Natural killer cell (primary cell): ENCODE measurements at places on chromosomes 7 and 10. TPM values are rescaled to one million over a fixed set of nuclear protein-coding genes. Genes with fewer than 3 reads are reported as not detected.

DNA sequence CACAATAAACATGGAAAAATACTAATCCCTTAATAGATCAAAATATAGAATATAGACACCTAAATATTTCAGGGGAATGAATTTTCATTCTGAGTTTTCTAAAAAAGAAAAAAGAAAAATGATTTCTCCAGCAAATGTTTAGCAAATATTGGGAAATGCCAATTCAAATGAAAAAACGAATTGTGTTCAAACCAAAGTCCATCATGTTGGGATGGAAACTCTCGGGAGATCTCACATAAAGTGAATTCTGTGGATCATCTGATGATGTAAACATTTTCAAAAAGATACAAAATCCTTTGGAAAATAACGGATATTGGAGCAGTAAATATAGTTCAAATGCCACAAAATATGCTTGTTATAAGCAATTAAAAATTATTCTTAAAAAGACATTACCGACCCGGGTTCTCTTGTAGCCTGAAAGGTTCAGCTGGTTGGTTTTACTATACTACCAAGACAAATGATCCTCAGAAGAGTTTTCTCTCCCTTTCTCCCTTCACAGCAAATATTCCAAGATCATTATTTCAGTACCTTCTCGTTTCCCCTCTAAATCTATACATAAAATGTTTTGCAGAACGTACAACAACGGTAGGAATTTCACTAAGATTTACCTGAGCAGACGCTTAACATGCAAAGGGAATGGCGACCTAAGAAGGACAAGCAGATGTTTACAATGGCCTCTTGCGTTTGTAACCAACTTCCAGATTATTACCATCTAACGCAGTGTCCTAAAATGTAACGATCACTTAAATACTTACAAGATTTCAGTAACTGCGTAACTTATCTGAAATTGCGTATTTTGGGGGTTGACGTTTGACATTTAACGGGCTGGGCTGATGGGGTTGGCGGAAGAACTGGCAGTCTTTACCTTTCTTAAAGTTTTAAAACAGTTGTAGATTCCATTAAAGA is 2.5 kb downstream of the HOXA13 start:
- no peak overlapping the region for H3K27ac ChIP-seq
- DNase-seq = no peak
- H3K4me3 ChIP-seq = no peak overlapping the region
- H3K27me3 ChIP-seq = peaks cover 83% of the 10 kb centered on the region
- H3K4me1 ChIP-seq = peaks cover 44% of the 10 kb centered on the region

GRCh38 chr10:123970207-123970926 is 78.8 kb upstream of the CPXM2 start:
- no peak overlapping the region for H3K4me3 ChIP-seq
- no peak overlapping the region for H3K27ac ChIP-seq
- no peak for DNase-seq
- H3K36me3 ChIP-seq = no peaks in the 10 kb centered on the region
- no peaks in the 10 kb centered on the region for H3K4me1 ChIP-seq

DNA sequence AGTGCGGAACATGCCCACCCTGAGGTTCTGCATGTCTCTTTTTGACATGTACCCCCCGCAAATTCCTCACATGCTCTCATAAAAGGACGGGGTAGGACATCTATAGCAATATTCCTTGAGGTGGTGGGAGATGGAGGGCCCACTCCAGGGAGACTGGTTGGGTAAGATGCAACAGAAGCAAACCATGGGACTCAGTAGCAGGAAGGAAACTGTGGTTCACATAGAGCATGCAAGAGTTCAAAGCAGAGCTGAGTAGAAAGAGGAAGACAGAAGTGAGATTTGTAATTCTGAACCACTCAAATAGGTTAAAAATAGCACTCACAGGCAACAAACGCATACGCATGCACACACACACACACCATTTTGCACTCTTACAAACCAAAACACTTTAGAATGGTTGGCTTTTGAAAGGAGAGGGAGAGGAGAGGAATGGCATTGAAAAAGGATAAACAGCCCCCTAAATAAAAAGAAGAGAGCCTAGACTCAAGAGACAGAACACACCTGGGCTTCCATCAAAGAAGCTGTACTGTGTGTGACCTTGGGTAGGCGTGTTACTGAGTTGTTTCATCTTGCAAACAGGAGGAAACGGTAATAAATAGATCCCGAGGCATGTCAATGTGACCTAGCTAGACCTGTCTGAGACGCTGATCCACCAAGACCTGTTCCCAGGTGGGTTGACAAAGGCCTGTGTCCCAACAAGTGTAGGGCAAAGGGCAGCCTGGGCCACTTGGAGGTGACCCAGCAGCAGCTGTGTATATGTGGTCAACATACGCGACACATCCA is 77.6 kb upstream of the LRRC4 start:
- DNase-seq = no peak
- H3K27ac ChIP-seq = peak overlapping the region; percentile 70
- H3K27me3 ChIP-seq = no peaks in the 10 kb centered on the region

GRCh38 chr10:79396520-79396919 is 48.9 kb downstream of the ZCCHC24 start:
- no peak for DNase-seq
- no peak overlapping the region for H3K4me3 ChIP-seq
- H3K36me3 ChIP-seq = no peaks in the 10 kb centered on the region
- no peaks in the 10 kb centered on the region for H3K4me1 ChIP-seq

GRCh38 chr10:63671317-63671937 is 150.2 kb downstream of the REEP3 start:
- no peaks in the 10 kb centered on the region for H3K4me1 ChIP-seq
- H3K36me3 ChIP-seq = no peaks in the 10 kb centered on the region
- H3K27ac ChIP-seq = no peak overlapping the region
- no peak for DNase-seq
- no peaks in the 10 kb centered on the region for H3K27me3 ChIP-seq

DNA sequence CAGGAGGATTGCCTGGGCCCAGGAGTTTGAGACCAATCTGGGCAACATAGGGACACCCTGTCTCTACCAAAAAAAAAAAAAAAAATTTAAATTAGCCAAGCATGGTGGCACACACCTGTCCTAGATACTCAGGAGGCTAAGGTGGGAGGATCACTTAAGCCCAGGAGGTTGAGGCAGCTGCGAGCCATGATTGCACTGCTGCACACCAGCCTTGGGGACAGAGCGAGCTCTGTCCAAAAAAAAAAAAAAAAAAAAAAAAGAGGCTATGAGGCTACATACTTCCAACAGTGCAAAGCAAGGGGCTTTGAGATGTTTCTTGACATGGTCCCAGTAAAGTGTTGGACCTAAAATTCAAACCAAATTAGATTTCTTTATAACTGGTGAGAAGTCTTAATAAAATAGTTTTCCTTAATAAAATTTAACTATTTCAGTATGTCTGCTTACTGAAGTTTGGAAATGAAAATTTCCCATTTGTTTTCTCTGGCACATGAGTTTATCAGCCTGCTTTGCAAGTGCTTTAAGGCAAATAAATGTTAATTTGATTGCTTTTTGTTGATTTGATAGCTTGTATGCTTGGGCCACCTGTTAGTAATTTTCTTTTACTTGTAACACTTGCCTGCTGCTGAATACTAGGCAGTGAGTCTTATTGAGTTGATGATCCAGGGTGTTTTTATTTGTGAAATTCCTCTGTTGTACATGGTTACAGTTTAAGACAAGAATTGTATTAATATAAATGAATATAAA is 16.1 kb downstream of the CALU start:
- H3K4me3 ChIP-seq = no peak overlapping the region
- H3K4me1 ChIP-seq = no peaks in the 10 kb centered on the region
- peaks cover 56% of the 10 kb centered on the region for H3K36me3 ChIP-seq
- no peak for DNase-seq

- H3K4me1 ChIP-seq = no peaks in the 10 kb centered on the region
- no peak overlapping the region for H3K27ac ChIP-seq
- H3K27me3 ChIP-seq = no peaks in the 10 kb centered on the region
- no peak overlapping the region for H3K4me3 ChIP-seq
- no peaks in the 10 kb centered on the region for H3K36me3 ChIP-seq
These were observed 360.4 kb downstream of the PARD3 start for GRCh38 chr10:34454590-34455261.

GRCh38 chr7:142887282-142888015 is 1.9 kb upstream of the TRPV6 start:
- H3K4me1 ChIP-seq = no peaks in the 10 kb centered on the region
- DNase-seq = no peak
- H3K36me3 ChIP-seq = no peaks in the 10 kb centered on the region

- H3K36me3 ChIP-seq = no peaks in the 10 kb centered on the region
- DNase-seq = no peak
- H3K27me3 ChIP-seq = no peaks in the 10 kb centered on the region
- H3K4me1 ChIP-seq = peaks cover 12% of the 10 kb centered on the region
- H3K27ac ChIP-seq = no peak overlapping the region
These were observed 80.3 kb downstream of the PLXNA4 start for GRCh38 chr7:132495936-132496335.

DNA sequence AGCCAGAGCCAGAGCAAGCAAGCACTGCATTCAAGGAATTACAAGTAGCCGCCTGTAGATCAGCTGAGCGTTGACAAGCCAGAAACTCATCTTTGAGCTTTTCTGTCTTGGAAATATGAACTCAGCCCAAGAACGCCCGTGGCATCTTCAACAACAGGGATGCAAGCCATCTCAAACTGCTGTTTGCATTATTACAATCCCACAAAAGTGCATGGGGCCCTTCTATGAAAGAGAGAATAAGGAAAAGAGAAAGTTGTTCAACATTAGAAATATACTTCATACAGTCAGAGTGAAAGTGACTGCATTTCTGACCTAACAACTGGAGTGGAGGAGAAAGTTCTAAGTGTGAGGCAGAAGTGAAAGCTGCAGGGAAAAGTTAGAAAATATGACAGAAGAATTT is 6.5 kb downstream of the SGCE start:
- no peaks in the 10 kb centered on the region for H3K4me1 ChIP-seq
- DNase-seq = no peak
- no peak overlapping the region for H3K27ac ChIP-seq
- no peaks in the 10 kb centered on the region for H3K36me3 ChIP-seq
- no peak overlapping the region for H3K4me3 ChIP-seq

DNA sequence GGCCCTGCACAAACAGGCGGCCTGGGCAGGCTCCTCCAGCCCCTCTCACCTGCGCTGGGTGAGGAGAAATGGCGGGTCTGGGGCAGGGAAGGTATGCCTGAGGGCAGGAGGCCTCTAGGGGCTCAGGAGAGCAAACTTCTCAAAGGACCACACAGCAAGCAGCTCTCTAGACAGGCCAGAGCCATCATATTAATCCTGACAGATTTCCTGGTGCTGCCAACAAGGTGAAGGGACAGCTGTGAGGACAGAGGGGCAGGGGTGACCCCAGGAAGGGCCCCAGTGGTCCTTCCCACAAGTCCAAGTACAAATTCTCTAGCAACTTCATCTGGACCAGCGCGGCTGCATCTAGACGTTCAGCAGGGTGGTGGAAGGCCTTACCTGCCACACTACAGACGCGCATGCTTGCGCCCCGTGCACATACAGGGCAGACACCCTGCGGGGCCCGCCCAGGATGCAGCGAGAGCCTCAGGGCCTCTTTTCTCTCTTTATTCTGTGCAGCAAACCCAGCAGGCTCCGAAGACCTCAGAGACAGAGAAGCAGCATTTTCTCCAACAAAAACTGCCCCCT is 62.1 kb downstream of the ZRANB1 start:
- peaks cover 44% of the 10 kb centered on the region for H3K36me3 ChIP-seq
- no peak overlapping the region for H3K4me3 ChIP-seq
- no peaks in the 10 kb centered on the region for H3K27me3 ChIP-seq

GRCh38 chr7:26199301-26200037 is 1.1 kb downstream of the HNRNPA2B1 start:
- H3K27me3 ChIP-seq = no peaks in the 10 kb centered on the region
- H3K4me1 ChIP-seq = peaks cover 13% of the 10 kb centered on the region
- DNase-seq = peak; percentile 62
- peak overlapping the region; percentile 95 for H3K27ac ChIP-seq
- peak overlapping the region; percentile 87 for H3K4me3 ChIP-seq

GRCh38 chr7:150931199-150931869 is 46.8 kb downstream of the KCNH2 start:
- DNase-seq = no peak
- H3K27me3 ChIP-seq = no peaks in the 10 kb centered on the region
- H3K4me1 ChIP-seq = peaks cover 8% of the 10 kb centered on the region
- no peak overlapping the region for H3K4me3 ChIP-seq
- H3K36me3 ChIP-seq = no peaks in the 10 kb centered on the region

DNA sequence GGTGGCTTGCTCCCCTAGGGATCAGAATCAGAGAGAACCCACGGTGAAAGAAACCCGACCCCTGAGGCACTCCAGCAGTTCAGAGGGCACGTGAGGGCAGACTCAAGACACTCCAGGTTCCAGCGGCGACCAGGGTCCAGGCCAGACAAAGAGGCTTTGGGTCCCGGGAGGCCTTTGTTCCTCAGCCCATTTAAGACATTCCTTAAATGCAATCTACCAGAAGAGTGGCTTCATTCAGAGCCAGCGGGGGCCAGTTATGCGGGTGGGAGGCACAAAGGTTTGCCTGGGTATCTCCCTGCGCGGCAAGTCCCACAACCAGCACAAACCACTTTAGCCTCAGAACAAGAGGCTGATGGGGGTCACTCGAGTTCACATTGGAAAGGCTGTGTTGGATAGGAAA is 53.6 kb downstream of the AFAP1L2 start:
- no peak overlapping the region for H3K27ac ChIP-seq
- H3K4me1 ChIP-seq = no peaks in the 10 kb centered on the region
- no peak overlapping the region for H3K4me3 ChIP-seq
- DNase-seq = no peak
- no peaks in the 10 kb centered on the region for H3K36me3 ChIP-seq

DNA sequence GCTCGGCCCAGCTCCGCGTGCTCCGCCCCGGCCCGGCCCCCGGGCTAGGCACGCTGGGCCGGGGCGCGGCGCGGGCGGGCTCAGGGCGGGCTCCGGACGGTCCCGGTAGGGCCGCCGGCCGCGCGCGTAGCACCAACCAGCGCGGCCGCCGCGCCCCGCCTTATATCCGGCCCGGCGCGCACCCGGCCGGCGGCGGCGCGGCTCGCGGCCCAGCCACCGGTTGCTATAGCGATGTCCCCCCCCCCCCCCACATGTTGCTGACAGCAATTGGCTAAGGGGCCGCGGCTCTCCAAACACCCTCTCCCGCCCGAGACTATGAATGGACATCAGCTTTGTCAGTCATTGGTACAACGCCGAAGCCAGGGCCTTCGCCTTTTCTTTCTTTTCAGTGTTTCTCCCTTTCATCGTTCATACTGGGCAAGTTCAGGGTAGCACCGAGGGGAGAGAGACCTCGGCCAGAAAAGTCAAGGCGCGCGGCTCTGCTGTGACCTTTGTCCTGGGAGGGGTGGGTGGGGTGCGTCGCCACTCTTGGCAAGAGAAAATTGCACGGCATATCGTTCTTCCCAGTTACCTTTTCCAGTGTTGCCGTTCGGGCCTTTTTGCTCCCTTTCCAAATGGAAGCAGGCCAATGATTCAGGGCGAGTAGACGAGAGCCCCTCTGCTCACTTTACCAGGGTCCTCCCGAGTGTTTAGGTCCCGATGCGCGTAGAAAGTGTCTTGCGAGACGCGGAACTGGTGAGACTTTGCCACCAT is 354.2 kb downstream of the DNAJB6 start:
- H3K27ac ChIP-seq = no peak overlapping the region
- H3K4me3 ChIP-seq = no peak overlapping the region
- peaks cover 15% of the 10 kb centered on the region for H3K4me1 ChIP-seq
- H3K27me3 ChIP-seq = peaks cover 28% of the 10 kb centered on the region
- no peaks in the 10 kb centered on the region for H3K36me3 ChIP-seq
- peak; percentile 1 for DNase-seq

The SFTPD gene
- total RNA-seq = 0.56 TPM

The MEIG1 gene
- total RNA-seq = not detected

The PANK1 gene
- total RNA-seq = 1.4 TPM

The ENKUR gene
- total RNA-seq = 0.48 TPM

The MCM10 gene
- total RNA-seq = 0.73 TPM
